ENCODE measurements at places on chromosomes 3 and 15. TPM values are rescaled to one million over a fixed set of nuclear protein-coding genes. Genes with fewer than 3 reads are reported as not detected.

DNA sequence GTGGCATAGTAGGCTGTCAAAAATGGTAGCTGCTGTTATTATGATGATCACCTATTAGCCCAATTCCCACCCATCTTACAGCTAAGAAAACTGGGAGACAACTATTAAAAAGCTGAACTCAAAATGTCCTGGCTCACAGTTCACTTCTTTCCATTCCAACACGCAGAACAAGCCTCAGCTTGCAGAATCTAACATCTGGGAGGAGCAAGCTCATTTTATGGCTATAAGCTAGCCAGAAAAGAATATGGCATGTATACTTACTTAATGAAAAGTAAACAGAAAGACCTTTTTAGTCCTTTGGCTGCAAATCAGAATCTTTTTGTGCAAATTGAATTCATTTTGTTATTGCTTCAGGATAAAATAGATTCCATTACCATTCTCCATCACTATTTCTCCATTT is 34.8 kb upstream of the CFAP20DC start:
- DNase-seq: no peak

GRCh38 chr3:98519351-98519750 is 3.4 kb downstream of the CLDND1 start:
- no peak for DNase-seq

- DNase-seq: no peak
Observed at GRCh38 chr3:79314962-79315361, 452.8 kb downstream of the ROBO1 start.

DNA sequence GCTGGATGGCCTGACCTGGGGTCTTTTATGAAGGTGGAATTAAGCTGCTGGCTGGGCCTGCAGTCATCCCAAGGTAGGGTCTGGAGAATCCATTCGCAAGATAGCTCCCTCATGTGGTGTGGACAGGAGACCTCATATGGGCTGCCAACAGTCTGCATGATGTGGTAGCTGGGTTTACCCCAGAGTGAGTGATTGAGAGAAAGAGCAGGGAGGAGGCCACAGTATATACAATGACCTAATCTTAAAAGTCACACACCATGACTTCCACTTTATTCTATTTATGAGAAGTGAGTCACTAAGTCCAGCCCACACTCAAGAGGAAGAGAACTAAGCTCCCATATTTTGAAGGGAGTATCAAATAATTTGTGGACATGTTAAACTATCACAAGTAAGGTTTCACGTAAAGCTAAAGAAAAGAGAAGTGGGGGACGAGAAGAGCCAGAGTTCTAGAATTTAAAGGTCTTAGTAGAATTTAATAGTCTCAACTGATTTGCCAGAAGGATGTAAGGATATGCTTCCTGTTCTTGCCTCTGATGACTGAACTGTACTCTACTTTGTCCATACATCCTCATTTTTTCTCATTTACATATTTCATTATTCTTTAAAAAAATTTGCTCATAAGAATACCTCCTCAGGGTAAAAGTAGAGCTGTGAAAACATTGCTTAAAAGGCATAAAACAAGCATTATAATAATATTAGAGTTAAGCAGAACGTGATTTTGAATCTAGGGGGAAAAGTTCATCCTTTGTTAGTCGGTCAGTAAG is 184.4 kb downstream of the PEX5L start:
- no peak for DNase-seq

DNA sequence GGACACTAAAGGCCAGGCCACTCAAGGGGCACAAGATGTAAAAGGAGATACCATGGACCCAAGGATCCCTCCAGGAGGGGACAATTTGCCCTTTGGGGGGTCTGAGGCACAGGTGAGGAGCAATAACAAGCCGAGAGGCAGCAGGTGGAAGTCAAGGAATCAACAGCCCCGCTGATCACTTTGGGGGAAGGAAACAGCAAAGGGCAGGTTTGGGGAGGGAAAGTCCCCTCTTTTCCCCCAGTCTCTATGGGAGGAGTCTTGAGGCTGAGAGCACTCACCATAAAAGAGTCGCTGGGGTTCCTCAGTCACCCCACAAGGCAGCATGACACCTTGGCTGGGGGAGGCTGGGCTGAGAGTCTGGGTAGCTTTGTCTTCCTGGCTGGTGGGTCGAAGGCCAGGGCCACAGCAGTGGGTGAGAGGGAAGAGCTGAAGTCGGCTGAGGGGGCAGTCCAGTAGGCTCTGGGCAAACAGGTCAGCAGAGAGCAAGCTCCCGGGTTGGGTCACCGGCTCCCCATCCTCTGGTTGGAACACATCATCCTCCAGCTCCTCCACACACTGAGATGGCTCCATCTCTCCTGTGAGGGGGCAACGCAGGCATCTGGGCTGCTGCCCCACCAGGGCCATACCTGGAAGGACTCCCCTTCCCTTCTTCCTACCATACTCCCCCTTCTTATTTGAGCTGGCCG is 3.0 kb downstream of the BMF start:
- no peak for DNase-seq

- no peak for DNase-seq
Observed at GRCh38 chr3:52874160-52874701, 23.1 kb downstream of the STIMATE start.

DNA sequence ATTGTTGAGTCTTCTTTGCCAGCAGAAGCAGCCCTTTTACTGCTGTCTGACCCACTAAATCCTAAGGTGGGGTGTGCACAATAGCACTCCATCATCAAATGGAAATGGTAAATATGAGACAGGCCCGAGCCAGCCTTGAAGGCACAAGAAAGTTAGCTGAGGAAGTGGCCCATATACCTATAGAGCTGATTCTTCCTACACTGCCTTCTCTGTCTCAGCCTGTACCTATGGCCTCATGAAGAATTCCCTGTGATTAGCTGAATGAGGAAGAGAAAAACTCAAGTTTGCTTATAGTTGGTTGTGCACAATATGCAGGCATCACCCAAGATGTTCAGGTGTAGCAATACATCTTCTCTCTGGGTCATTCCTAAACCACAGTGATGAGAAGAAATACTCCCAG is 31.7 kb upstream of the XCR1 start:
- no peak for DNase-seq

- no peak for DNase-seq
Observed at GRCh38 chr3:64848822-64849221, 161.0 kb upstream of the ADAMTS9 start.

DNA sequence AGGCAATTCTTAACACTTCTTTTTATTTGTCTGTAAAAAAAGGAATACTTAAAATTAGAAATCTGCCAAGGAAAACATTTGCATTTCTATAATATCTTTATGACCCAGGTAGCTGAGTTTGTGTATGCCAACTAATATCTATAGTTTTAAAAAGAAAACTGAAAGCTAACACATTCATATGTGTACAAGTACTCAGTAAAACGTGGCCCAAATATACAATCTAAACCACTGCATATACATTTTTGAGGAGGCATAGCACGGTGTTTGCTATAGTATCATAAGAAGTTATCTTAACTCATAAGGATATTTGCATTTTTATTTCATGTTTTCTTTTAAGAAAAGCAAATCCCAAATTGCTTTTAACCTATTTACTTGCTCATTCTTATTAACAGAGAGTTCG is 172.7 kb downstream of the ZBTB20 start:
- DNase-seq: no peak

- DNase-seq: no peak
Observed at GRCh38 chr15:43991206-43991605, 164.4 kb downstream of the WDR76 start.

- DNase-seq: no peak
Observed at GRCh38 chr3:7543294-7543880, 682.5 kb downstream of the GRM7 start.

GRCh38 chr3:6125520-6125919 is 735.4 kb upstream of the GRM7 start:
- no peak for DNase-seq

GRCh38 chr15:65918357-65918920 is 49.1 kb downstream of the RAB11A start:
- DNase-seq: no peak

DNA sequence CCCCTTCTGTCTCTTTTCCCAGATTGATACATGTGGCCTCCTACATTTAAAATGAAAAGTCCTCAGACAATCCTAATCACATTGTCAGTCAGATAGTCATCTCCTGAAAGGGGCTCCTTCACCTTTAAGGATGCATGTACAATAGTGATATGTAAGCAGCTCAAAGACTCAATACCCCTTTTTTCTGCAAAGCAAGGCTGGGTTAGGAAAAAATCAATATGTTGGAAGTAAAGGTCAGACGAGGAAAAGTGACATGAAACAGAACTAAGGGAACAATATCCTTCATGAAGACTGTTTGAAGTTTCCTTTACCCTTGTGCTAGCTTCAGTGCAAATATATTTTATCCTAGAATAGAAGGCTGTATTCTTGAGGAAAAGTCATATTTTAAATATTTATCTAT is 539.3 kb downstream of the NR2F2 start:
- no peak for DNase-seq

DNA sequence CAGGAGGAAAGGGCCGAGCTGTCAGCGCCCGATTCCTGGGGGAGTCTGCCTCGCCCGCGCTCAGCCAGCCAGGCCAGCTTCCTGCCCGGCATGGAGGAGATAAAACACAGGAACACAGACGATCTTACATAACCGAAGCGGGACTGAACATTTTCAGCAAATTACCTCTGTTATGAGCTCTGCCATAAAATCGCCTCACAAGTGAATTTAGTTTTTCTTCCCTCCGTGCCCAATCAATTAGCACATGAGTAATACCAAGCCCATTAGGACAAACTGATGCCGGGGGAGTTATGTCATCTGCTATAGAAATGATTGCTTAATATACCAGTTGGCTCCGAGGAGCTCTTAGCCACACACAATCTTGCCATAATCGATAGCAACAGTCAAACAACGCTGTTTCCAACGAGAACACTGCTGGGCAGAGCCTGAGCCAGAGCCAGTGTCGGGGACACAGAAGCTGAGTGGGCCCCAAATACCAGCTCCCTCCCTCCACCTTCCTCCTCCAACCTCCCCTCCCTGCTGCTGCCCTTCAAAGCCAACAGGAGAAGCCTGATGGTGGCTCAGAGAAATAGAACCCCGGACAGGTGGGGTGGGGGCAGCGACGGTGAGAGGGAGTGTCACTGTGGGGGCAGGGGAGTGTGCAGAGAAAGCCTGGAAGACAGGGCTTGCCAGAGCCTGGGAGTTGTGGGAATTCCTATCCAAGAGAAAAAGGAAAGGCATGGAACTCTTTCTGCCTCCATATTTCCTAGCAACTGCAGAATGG is 279.4 kb upstream of the TLE3 start:
- peak; percentile 45 for DNase-seq

The CYP19A1 gene
- total RNA-seq: 0.94 TPM

The NCEH1 gene
- 8.4 TPM for total RNA-seq

The EPHB1 gene
- total RNA-seq: 20.1 TPM

The HEXA gene
- total RNA-seq: 34.8 TPM

The KNG1 gene
- total RNA-seq: not detected

The RHCG gene
- 2.7 TPM for total RNA-seq

The SCAANT1 gene
- total RNA-seq: not detected

The SNURF gene
- total RNA-seq: 51.9 TPM

The CORO2B gene
- total RNA-seq: 19.8 TPM

The SFMBT1 gene
- total RNA-seq: 25.6 TPM

The RYR3 gene
- total RNA-seq: 15.4 TPM

The OR5K2 gene
- total RNA-seq: not detected
